Karpas-422 (cell line): ENCODE measurements at places on chromosomes 2 and 18. TPM values are rescaled to one million over a fixed set of nuclear protein-coding genes. Genes with fewer than 3 reads are reported as not detected.

DNA sequence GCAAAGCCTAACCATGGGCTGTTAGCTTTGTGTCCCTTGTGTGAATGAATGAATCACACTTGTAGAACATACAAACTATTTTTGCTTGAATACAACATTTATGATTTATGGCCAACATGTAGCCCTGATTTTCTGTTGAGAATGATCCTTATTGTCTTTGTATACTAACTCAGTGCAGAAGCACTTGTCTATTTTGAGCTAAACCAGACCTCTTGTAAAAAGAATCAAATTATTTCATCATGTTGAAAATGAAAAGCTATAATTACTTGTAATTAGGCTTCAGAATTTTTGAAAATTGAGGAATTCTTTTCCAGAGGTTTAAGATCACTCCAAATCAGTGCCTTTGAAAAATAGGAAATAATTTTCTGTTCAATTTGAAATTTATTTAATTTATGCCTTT is 85.9 kb downstream of the ZNF407 start:
- DNase-seq: no peak

GRCh38 chr18:50151926-50152325 is 43.0 kb downstream of the MYO5B start:
- no peak for DNase-seq

DNA sequence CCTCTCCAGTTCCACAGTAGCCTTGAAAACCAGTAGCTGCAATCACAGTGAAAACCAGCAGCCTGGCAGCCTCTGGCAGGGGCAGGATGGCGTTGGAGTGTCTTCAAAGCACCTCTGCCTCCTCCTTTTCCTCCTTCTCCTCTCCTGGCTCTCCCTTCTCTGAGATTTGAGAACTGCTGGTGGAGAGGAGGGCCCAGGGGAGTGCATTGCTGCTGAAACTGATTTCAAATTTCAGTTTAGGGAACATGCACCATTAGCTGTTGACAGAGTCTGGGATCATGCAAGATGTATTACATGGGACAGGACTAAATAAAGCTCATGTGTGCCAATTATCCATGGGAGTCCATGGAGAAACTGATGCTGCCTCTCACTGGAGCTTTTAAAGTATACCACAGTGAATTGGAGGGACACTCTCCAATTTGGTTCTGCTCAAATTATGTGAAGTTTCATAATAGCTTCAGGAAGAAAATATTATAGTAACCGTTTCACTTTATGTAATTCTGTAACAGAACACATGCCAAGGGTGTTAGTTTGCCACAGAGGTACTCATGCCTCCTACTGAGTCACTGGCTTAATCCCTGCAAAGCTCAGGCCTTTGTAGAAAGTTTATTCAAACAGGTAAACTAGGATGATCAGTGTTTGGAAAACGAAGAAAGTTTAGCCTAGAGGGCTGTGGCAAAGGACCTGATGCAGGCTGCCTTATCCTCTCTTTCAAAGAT is 146.1 kb downstream of the PRPF40A start:
- no peak for DNase-seq

DNMT3A gene
- 0.97 and 1.6 TPM in 2 replicates for total RNA-seq

DNA sequence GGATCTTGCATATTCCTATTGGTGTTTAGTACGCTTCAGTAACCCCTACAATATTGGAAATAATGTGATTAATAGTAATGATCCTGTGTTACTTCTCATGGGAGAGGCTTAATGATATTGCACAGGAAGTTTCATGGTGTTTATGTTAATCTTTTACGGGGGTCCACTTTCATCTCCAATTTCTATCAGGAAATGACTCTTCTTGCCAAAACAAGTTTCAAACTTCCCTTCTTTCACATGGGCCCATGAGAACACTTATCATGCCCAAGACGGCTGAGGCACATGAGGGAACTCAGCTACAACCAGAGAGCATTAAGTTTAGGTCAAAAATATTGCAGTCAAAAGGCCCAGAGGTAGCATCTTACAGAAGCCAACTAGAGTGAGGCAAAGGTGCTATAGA is 7.6 kb downstream of the ERBB4 start:
- DNase-seq: no peak
